ENCODE measurements at places on chromosomes 4 and X. TPM values are rescaled to one million over a fixed set of nuclear protein-coding genes. Genes with fewer than 3 reads are reported as not detected.

Gene RHOH
- 3.2 TPM for total RNA-seq

Gene CXorf58
- not detected for total RNA-seq

GRCh38 chrX:100928660-100929613 lies at the start of gene XKRX:
Gene XKRX (minus strand): TSS chrX:100928917. CDS start chrX:100928304, 613 bp downstream.
- DNase-seq, result no peak

DNA sequence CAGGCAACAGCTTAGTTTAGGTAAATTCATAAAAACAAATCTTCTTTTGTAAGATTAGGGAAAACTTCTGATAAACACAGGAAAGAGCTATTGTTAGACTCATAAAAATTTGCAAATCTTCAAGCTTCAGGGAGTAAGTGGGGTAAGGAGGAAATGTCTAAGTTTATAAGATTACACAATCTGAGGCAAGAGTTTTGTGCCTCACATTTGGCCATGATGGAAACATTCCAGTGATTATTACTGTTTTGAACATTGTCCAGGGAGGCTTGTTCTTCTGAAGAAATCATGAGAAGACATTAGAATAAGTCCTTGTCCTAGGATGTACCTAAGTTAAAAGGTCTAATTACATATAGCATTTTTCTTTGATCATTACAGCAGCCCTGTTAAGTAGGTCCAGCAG lies 72.8 kb downstream of the MAOB start:
- no peak for DNase-seq

DNA sequence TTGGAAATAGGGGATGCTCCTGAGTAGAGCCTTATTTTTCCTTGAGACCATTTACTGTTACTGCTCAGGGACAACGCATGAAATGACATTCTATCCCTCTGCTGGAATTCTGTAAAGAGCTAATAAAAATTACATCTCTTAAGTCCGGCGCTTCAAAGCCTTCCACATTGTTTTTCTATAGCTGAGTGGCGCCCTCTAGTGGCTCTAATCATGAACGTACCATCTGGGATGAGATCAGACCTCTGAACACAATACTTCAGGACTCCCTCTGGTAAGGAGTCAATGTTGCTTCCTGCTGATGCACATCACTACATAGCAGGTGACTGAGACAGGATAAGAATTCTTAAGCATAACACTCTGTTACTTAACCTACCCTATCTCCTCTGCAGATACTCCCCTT lies 6.0 kb downstream of the HMGN5 start:
- no peak for DNase-seq

All from posterior vena cava (tissue), 2 donors.